ENCODE measurements at places on chromosomes 7 and 10.
A peak's percentile ranks its signal among the peaks of the same experiment; 100 is the strongest.

- no peak for DNase-seq
Measured at GRCh38 chr7:8343556-8343955, 81.6 kb upstream of the ICA1 start.

DNA sequence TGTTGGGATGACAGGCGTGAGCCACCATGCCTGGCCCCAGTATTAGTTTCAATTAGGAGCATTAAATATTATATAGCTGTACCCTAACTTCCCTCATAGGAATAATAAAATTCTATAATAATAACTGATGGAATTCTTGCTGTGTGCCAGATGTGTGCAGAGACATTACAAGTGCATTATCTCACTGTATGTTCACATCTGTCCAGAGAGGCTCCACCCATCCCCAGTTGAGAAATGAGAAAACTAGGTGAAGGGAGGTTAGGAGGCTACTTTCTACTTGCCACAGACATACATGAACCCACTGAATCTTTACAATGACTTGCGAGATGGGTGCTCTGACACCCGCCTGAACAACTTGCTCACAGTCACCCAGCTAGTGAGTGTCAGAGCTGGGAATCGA lies 3.2 kb downstream of the GALNT17 start:
- DNase-seq, result no peak

DNA sequence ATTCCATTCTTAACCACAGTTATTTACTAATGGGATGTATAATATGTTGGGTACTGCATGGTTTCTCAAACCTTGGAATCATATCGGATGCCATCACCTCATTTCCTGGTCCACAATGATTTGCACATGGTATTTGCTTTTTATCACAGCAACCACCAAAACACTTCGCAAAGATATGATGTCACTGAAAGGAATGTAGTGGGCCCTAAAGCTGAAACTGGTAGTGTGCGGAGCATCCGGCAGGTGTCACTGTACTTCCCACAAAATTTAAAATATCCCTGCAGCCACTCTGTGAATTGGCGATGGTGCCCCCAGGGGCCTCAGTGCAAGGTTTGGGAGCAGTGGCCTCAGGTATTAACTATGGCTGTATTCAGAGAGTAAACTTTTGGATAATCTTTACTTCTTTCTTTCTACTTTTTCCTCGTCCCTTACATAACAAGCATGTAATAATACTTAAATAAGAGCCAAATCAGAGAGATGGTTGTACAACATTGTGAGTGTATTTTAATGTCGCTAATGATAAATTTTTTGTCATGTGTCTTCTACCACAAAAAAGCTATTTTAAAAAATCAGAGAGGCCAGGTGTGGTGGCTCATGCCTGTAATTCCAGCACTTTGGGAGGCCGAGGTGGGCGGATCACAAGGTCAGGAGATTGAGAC lies 66.2 kb downstream of the FAM241B start:
- peak; percentile 11 for DNase-seq

DNA sequence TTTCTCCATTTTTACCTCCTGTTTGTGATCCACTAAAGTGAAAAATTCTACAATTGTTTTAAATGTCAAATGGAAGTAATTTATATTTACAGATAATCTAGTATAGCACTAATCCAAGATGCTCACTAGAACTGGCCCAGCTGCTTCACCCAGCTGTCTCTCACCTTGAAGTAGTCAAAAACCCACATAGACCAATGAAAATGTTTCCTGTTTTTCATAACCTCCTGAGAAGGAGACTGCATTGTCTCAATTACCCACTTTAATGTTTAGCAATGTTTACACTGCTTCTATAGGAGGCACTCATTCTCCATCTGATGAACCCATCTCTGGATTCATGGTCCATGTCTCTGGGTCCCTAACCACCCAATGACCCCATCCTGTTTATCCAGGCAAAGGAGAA lies 56.1 kb upstream of the ADO start:
- no peak for DNase-seq

DNA sequence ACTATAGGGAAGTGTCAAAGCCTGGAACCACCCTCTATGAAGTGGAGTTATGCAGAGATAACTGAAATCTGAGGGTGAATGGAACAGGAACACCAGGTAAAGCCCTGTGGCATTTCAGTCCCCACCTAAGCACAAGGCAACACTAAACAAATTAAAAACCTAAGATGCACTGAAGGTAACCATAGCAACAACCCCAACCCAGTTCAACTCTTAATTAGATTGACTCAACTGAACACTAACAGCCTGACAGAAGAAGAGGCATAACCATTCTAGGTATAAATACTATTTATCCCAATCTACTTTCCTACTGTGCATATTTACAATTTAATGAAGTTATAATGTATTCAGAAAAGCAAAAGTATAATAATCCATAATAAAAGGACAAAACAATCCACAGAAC lies 9.2 kb upstream of the GIMAP5 start:
- no peak for DNase-seq

- DNase-seq, result no peak
Measured at GRCh38 chr7:7263297-7264230, 81.2 kb downstream of the C1GALT1 start.

DNA sequence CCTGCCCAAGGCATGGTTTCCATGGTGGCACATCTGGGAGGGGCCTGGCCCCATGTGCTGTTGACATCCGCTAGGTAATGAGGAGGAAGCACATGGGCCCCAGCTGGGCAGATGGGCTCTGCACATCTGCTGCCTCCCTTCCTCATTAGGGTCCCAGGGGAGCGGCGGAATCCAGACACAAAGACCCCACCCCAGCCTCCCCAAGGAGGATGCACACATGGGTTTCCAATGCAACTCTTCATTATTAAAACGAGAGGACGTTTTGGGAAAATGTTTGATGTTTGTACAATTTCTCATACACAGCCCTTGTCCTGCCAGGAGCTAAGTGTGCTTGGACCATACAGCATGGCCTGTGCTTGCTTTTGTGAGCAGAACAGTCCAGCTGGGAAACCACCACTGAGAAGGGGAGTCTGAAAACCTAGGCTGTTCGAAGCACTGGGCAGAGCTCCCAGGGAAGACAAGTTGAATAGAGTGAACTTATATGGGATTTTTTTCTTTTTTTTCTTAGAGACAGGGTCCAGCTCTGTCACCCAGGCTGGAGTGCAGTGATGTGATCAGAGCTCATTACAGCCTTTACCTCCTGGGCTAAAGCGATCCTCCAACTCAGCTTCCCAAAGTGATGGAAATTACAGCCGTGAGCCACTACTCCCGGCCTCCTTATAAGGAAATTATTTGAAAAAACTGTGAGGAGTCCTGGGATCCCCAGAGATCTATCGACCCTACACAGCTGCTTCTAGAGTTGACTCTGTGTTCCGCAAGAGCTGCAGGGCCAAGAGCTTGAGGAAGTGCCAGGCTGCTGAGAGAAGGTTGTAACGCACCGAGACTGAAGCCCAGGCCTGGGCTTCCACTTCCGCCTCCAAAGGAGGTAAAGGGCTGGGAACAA lies 23.4 kb downstream of the FAM107B start:
- no peak for DNase-seq

- DNase-seq, result no peak
Measured at GRCh38 chr7:108308903-108309302, 147.3 kb downstream of the NRCAM start.

- DNase-seq, result peak; percentile 70
Measured at GRCh38 chr10:15084502-15084922, 4.1 kb downstream of the ACBD7 start.

DNA sequence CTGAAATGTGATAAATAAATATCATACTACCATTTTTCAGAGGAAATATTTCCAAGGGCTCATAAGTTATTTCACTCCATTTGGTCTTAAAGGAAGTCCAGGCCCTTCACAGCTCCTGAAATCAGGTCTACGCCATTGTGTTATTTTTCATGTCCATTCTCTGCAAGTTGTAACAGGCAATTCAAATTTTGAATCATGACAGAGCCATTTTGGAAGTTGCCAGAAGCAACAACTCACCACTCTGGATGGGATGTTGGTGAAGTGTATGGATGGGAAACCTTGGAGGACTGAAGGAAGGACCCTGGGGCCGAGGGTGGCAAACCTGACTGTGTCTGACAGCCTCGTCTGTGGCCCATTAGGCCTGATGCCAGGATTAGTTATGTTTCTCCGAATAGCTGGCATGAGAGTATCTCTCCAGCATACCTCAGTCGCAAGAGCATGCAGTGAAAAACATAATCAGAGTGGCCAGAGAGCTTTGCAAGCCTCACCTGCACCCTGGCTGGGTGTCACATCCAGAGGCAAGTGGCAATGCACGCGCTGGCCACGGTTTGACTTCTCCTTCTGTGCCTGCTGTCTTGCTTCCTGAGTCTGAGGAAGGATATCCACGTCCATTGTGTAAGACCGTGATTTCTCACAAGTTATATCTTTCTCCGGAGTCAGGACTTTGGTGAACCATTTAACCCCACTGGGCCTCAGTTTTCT lies 87.1 kb downstream of the NRP1 start:
- no peak for DNase-seq

DNA sequence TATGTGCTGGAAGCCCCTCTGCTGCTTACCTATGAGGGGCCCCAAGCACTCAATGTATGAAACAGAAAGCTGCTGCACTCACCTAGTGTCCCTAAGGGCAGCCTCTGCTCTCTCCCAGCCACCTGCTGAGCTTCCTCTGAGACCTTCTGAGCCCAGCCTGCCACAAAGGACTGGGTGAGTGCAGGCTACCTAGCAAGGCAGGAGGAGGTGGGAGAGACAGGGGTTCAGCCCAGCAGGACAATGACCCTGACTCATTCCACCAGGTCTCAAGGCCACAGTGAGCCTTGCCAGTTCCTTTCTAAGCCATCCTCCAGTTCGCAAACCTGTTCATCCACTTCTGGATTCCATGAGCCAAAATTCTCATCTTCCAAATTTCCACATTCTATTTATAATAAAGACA lies 16.3 kb downstream of the VOPP1 start:
- no peak for DNase-seq

- no peak for DNase-seq
Measured at GRCh38 chr10:122954731-122955050, 664 bp upstream of the C10orf88 start.

GRCh38 chr7:66355756-66356155 lies 150.6 kb downstream of the TPST1 start:
- no peak for DNase-seq

GRCh38 chr10:72241691-72242252 lies 25.7 kb upstream of the ASCC1 start:
- no peak for DNase-seq

GRCh38 chr7:157893535-157894044 lies 556.8 kb downstream of the DNAJB6 start:
- DNase-seq, result no peak

GRCh38 chr7:30908681-30909080 lies 3.0 kb upstream of the AQP1 start:
- no peak for DNase-seq

- DNase-seq, result no peak
Measured at GRCh38 chr7:19610194-19610943, 98.5 kb downstream of the POLR1F start.

GRCh38 chr10:102962267-102962666 lies 44.2 kb downstream of the CNNM2 start:
- DNase-seq, result no peak

DNA sequence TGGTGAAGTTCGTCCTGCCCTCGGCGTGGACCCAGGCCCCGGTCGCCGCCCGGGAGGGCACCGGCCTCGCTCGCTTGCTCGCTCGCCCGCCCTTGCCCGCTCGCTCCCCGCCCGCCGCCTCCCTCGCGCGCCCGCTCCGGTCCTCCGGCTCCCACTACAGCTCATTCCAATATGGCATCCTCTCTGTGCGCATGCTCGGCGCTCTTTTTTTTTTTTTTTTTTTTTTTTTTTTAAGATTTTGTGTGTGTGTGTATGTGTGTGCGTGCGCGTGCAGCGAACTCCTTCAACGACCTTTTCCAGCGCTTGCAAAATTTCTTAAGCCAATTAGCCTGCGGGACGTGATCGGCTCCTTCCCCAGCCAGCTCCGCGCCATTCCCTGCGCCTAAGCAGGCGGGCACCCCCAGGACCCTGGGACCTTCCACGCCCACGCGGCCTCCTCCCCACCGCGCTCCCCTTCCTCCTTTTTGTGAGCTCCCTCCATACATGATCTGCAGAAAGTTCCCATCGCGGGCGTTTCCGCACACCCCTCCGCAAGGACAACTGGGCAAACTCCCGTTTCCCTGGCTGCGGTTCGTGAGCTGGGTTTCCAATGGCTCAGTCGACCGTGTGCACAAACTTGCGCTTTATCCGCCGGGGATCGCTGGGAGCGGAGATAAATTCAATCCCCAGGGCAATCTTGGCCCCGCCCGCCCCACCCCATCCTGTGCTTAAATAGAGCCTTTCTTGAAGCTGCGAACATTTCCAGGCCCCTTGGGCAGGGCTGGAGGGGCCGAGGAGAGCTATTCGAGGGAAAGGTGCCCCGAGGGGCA lies at the start of gene SFMBT2:
SFMBT2 (minus strand) TSS at position 173 of the 809 bp plus-strand sequence. CDS start 29,136 bp downstream, outside the sequence.
- DNase-seq, result peak; percentile 72

All from CD4-positive, alpha-beta T cell treated with Interleukin-10 for 1 hour (primary cell).